ENCODE measurements at places on chromosomes 12 and 14.
A peak's percentile ranks its signal among the peaks of the same experiment; 100 is the strongest.

DNA sequence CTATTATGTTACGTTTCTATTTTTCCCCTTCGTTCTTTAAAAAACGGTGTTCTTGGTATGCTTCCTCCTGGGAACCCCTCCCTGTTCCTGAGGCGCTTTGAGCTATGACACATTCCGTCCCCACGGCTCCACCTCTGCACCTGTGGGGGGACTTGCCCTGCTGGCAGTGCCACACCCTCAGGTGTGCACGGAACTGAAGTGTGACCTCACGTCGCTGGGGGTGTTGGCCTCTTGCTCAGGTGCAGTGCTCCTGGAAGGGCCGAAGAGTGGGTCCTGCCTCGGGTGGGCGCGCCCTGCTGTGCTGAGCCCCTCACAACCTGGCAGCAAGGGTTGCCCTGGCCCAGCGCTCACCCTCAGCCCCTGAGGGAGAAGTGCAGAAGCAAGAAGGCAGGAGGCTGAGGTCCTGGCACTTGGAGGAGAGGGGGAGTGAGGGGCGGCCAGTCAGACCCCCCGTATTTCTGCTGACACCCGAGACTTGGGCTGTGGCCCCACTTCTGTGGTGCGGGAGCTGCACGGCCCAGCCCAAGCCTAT, 4.9 kb downstream of the AMN start:
- DNase-seq = no peak

GRCh38 chr12:131506426-131506825, 204.5 kb upstream of the SFSWAP start:
- no peak for DNase-seq

DNA sequence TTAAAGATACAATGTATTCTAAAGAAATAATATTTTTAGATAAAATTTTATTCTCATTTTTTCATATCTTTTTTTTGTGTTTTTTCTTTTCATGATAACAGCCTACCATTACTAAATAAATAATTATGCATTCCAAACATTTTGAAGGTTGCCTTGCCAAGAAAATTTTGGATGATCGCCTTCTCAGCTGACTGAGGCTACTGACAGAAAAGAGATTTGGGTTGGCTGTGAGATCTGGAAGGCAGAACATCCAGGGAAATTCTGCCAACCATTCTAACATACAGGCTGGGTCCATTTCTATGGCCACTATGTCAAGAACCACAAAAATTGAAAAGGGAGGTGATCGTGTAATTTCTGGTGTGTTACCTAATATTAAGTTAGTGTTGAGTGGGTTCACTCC, 48.1 kb downstream of the GALNT8 start:
- DNase-seq = no peak

DNA sequence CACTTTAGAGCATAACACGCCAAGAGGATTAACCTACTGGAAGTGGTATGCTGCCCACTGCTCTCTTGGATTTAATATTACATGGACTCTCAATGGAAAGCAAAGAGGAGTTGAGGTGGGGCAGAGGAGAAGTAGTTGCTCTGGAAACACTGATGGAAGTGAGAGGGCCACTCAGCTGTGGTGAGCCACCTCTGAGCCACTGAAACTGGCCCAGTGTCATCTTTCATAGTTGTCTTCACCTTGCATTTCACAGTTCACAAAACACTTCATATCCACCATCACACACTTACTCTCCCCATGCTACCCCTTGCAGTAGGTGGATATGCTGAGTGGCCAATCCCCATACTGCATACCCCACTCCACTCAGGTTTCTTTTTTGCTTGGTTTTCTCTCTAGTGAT, 12.2 kb upstream of the PCED1B start:
- DNase-seq = no peak

DNA sequence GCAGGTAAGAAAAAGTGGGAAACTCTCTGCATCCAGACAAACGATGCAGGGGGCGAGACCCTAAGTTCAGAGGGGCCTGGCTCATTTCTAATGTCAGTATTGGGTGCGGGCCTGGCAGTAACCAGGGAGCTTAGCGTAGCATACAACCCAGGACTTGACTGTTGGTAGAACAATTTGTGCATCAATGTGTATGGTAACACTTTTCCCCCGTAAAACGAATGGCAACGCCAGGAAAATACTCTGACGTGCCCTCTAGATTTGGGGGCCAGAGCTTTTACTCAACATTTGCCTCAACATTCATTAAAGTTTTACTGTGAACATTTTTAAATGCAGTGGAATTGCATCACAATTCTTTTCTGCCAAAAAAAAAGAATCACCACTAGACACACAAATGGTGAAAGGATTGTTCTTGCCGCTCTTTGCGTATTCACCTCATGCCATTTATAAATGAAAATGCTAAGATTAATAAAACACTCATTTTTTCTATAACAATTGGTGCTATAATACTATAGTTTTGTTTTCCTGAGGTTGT, 867 bp downstream of the RHOJ start:
- no peak for DNase-seq

DNA sequence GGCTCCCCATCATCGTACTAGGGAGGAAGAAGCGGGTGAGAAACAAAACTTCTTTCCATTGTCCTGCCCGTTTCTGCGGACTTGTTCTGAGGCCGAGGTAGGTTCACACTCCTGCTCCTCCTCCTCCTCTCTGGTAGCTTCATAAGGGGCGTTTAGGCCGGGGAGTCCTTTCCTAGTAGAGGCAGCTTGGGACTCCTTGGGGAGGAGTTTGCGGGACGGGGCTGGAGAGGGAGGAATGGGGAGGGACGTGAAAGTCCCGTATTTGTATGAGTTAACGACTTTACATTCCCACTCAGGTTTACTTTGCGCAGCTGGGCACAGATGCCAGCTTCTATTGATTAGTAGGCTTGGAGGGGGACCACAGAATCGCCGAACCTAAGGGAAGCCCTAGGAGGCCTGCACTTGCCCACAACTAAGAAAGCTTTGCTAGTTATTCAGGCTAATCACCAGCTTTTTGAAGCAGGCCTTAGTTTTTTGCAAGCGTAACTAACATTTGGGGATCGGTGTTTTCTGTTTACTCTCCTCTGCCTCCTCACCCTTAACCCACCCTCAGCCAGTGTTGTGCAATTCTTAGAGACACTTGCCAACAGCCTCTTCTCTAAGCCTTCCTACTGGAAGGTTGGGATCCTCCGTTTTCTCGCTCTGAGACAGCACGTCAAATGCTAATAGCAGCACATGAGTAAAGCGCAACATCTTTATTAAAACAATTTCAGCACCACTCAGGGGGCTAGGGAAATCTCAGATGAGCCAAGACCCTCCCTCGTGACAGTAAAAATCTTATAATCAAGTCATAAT, 499 bp downstream of the RNASE4 start:
- DNase-seq = no peak

GRCh38 chr14:92649934-92650545, 98.4 kb downstream of the LGMN start:
- DNase-seq = peak; percentile 77

DNA sequence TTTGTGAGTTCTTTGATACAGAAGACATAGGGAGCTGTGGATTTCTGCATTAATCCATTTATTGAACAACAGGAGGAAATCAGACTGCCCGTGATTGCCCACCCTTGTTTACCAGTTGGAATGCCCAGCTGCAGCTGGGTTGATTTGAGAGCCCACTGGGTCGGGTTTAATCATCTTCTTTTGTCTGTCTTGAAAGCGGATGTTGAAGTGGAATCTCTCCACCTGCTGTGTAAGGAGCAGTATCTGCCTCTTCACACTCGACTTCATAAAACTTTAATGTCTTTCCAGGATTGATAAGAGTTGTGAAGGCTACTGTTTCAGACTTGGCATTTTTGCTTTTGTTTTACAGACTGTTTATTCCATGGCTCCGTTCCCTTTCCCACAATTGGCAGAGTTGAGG, 39.9 kb downstream of the TBC1D30 start:
- no peak for DNase-seq

DNA sequence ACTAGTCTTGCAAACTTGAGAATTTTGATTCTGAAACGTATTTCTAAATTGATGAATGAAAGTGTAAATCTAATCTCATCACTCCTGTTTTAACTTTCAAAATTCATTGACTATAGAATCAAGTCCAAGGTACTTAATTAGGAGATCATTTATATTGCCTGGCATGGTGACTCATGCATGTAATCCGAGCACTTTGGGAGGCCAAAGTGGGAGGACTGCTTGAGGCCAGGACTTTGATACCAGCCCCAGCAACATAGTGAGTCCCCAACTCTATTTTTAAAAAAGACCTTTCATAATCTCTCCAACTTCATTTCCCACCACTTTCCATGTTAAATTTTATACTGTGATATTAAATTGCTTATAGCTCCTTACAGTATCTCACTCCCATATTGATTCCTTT, 3.0 kb upstream of the MIPOL1 start:
- no peak for DNase-seq

GRCh38 chr12:54358191-54358944, 5.9 kb downstream of the GPR84 start:
- DNase-seq = no peak

DNA sequence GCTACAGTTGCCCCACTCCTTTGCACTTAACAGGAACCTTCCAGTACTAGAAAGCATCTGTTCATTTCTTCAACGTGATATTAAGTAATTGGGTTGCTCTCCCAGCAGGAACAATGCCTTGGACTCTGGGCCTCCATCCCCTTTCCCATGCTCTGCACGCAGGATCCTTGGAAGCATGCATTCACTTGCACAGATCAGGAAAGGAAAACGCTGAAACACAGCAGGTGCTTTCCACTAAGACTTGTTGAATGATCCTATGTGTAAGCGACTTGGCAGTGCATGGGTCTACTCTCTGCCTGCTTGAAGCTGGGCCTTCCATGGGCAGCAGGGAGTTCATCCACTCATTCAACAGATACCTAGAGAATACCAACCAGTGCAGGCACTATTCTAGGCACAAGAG, 2.3 kb downstream of the LTBP2 start:
- no peak for DNase-seq

DNA sequence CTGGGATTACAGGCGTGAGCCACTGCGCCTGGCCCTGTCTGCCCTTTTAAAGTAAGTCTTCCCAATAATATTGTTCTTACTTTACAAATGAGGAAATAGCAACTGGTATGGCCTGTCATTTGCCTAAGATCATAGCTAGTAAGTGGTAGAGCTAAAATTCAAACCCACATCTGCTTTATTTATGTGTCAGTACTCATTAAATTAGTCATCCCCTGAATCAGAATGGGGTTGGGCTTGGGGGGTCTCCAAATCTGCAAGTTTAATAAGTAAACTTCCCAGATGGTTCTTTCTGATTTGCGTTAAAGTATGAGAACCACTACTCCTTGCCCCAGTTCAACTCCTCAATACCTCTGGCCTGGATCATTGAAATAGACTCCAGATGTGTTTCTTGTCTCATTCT, 96.2 kb downstream of the FAR2 start:
- DNase-seq = no peak

DNA sequence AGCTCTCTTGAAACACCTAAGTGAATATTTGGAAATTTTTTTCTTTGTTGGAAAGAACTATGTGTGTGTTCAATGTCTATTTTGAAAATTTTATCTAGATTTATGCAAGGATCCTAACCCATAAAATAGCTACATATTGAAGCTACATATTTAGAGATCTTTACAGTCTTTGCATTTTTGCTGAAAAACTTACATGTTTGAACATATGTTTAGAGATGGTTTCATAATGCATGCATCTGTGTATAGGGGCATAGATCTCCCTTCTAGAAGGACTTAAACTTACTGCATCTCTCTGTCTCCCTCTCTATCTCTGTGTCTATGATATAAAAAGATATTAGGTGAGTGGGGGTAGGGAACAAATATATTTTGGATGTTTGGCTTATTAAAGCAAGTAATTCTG, 8.2 kb upstream of the HOXC4 start:
- no peak for DNase-seq

DNA sequence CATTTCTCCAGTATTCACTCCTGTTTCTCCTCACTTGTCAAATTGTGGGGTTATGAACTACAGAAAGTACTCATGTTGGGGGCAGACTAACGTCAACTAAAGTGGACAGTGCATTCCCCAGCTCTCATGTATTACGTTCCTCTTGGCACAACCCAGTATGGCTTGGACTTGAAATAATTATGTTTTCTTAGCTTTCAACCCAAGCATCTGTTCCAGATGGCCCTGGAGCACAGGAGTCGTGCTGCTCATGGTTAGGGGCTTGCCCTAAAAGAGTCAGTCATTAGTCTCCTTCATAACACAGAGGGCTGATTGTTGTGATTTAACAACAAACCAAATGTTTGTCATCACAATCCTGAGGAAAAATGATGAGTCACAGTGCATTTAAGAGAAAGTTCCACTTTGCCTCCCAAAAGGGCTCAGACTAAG, 154.4 kb downstream of the RPAP3 start:
- no peak for DNase-seq

GRCh38 chr14:58280954-58281787, 17.2 kb upstream of the ARID4A start:
- DNase-seq = peak; percentile 73

DNA sequence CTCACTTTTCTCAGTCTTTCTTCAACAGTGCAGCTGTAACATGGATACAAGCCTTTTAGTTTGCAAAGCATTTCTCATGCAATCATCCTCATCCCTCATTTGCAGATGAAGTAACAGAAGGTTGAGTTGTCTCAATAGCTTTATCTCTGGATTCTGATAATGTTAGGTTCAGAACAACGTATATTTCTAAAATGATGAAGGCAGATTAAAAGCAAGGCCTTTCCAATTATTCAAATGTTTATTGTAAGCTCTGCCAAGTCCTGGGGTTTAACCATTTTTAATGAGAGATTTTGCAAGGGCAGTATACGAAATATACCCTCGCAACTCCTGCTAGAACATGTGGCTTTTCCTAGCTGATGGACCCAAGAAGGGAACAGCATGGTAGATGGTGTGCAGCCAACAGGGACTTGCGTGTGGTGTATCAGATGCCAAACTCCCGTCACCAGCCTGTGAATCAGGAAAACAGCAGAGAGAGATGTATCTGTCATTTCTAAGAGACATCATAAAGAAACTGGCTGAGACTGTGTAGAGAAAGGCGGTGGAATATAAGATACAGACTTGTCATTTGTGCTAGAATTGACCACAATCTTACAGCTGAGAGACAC, 319.7 kb downstream of the MED13L start:
- no peak for DNase-seq

DNA sequence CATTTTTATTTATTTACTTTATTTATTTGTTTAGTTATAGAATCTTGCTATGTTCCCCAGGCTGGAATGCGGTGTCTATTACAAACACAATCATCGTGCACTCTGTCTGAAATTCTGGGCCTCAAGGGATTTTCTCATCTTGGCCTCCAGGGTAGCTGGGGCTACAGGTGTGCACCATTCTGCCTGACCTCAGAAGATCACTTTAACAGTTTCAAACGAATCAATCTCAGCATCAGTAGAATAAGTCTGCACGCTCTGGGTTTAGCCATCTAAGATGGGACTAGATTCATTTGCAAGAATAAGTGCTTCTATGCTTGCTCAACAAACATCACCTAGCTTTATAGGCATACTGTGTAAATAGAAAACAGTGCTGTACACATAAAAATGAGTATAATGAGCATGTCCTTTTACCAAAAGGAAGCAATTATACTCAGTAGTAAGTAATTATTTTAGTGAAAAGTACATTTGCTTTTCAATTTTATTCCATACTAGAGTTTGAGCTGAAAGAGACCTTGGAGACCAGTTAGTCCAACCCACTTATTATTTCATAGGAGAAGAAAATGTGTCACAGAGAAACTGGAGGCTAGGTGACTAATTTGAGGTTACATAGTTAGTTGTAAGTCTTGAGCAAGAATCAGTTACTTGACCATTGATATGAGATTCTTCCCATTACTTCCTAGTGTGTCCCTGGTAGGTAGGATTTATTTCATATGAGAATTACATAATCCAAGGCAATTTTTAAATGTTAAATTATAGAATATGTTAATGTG, 456.5 kb upstream of the LMO3 start:
- no peak for DNase-seq

Measured in skeletal muscle cell (primary cell).